Lung microvascular endothelial cell (primary cell): ENCODE measurements at places on chromosomes 2 and 18. TPM values are rescaled to one million over a fixed set of nuclear protein-coding genes. Genes with fewer than 3 reads are reported as not detected.

GRCh38 chr18:34787931-34788532 is 77.9 kb downstream of the DTNA start:
- DNase-seq = peak; percentile 83

GRCh38 chr2:195382186-195382585 is 274.8 kb upstream of the SLC39A10 start:
- no peak for DNase-seq

DNA sequence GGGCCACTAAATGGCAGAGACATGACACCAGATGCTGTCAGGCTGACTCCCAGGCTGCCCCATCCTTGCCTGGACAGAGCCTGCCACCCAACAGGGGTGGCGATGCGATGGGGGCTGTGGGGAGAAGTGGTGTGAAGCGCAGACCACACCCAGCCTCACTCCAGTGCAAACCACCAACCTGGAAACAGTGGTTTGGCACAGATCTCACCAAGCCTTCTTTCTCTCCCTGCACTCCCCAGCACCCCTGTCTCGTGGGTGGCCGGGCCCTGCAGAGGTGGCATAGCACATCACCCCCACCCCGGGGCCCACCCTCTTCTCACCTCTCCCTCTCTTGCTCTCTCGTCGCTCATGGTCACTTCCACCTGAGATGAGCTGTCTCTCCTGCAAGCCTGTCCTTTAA is 32.6 kb downstream of the CIB4 start:
- no peak for DNase-seq

DNA sequence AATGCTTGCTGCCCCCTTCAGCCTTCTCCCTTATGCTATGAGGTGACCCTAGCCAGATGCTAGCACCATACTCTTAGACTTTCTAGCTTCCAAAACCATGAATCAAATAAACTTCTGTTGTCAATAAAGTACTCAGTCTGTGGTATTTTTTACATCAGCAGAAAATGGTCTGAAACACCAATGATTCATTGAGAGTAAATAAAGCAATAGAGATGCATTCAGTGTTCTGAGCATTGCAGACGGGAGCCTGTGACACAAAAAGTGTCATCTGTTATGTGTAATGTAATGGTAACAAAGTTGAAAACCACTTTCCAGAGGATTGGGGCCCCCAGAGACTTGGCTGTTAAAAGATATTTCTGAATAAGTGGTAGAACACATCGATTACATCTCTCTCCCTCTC is 758.0 kb upstream of the NRXN1 start:
- no peak for DNase-seq

- peak; percentile 51 for DNase-seq
Observed at GRCh38 chr2:25215948-25216679, 47.7 kb upstream of the POMC start.

- DNase-seq = no peak
Observed at GRCh38 chr2:82257796-82258555, 1953.4 kb upstream of the LRRTM1 start.

DNA sequence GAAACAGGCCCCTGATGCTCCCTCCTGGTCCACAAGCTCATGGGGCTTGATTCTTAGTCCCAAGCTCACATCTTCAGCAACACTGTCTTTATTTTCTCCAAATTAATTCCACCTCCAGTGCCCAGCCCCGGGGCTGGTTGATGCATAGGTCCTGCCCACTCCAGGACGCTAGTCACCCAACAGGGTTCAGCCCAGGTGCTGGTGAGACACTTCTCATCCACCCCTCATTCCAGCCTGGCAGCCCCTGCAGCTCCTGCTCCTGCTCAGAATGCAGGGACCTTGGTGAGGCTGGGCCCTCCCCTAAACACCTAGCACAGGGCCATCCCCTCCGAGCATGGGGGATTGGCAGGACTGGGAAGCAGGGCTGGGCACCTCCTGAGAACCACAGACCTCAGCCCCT is 25.7 kb downstream of the STEAP3 start:
- no peak for DNase-seq

- DNase-seq = no peak
Observed at GRCh38 chr2:29702276-29702675, 219.1 kb downstream of the ALK start.

DNA sequence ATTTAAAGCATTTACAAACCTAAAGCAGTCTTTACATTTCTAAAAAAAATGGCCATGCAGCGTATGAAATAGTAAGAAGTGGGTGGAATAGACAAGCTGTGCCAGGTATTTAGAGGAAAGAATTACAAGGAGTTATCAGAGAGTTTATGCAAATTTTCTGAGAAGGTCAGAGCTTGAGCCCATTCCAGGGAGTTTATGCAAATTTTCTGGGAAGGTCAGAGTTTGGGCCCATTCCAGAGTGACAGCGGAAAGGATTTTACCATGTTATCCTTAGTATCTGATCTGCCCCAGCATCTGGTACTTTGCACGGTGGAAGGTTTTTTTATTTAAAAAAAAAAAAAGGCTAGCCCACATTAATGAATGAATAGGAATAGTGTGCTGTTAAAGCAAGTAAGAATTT is 1.4 kb upstream of the DOK6 start:
- DNase-seq = no peak

DNA sequence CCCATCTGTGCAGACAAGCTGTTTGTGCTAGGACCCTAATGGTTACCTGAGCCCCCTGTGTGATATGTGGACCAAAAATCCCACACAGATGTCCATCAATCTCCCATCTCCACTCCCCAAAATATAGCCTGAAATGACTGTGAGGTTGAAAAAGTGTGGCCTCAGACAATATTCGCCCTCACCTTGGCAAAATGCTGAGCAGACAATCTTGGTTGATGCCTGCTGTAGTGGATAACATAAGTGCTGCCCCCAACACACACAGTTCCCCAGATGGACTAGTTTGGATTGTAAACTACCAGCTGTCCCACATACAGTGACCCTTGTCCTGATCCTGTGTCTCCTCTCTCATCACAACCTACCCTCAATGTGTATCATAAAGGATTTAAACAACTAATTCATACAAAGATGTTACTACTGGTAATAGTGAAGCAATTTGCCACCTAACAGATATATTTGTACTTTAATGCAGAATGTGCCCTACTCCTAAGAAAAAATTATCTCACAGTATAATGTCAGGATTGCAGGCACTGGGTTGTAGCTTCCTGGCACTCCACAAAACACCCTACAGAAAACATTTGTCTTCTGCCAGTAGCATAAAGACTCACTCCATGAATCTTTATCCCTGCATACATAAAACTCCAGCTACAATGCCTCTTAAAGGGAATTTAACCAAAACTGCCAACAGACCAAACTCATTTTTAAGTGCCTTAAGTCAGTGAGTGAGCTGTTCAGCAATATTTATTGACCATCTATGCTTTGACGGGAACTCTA is 161.6 kb downstream of the FBXO15 start:
- DNase-seq = no peak

- DNase-seq = no peak
Observed at GRCh38 chr2:25585189-25585588, 88.2 kb downstream of the DTNB start.

- DNase-seq = no peak
Observed at GRCh38 chr2:136957044-136957443, 191.7 kb downstream of the THSD7B start.

- no peak for DNase-seq
Observed at GRCh38 chr2:219650426-219651248, 23.2 kb downstream of the SLC4A3 start.

DNA sequence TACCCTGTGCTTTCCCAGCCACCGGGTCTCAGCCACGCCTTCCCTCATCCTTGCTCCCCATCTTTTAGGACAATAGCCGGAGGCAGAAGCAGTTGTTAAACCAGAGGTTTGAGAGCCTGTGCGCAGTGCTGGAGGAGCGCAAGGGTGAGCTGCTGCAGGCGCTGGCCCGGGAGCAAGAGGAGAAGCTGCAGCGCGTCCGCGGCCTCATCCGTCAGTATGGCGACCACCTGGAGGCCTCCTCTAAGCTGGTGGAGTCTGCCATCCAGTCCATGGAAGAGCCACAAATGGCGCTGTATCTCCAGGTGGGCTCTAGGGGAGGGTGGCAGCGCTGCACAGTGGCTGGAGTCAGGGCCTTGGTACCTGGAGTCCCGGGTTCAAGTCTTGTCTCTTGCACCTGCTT is 2.7 kb downstream of the UCN start:
- no peak for DNase-seq

The SERPINB3 gene
- not detected in 2 replicates for total RNA-seq

The NPPC gene
- 0.20 TPM in 1 of 2 replicates, not detected in the other for total RNA-seq

The TNFRSF11A gene
- 18.7 and 31.7 TPM in 2 replicates for total RNA-seq

The EVX2 gene
- not detected in 2 replicates for total RNA-seq

The TPO gene
- not detected in 2 replicates for total RNA-seq

The IL37 gene
- total RNA-seq = not detected in 2 replicates

The ASIC4 gene
- total RNA-seq = not detected in 2 replicates

The NT5DC4 gene
- total RNA-seq = not detected in 2 replicates

The SH2D6 gene
- total RNA-seq = not detected in 2 replicates
